ENCODE measurements at places on chromosomes 11 and 22.
A peak's percentile ranks its signal among the peaks of the same experiment; 100 is the strongest.

DNA sequence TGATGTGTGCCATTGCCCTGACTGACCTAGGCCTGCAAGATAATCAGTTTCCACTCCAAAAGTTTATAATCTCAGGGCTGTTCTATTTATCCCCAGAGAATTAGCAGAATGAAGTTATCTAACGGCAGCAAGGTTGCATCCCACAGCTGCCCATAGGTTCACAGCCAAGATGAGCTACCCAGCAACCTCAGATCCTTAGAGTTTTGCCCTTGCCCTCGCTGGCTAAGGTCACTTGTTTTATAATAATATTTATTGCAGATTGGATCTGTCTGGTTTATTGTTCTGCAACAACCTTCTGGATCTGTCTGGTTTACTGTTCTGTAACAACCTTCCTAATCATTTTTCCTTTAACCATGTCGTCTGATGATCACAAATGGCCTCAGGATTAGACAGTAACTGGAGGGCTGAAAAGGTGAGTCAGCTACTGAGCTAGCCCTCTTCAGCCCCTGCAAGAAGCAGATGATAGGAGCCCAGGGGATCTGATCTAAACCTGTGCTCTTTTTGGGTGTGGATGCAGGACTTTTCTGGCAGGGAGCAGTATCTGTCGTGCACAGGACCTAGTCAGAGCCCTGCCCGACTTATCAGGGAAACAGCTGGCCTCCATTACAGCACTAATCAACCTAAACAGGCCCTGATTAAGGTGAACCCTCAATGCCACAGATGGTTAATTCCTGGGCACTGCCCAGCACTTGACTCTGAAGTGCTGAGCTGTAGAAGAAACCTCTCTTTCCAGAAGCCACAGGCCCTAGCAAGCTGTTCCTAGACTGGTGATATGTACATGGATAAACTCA, 642.9 kb upstream of the KIRREL3 start:
- DNase-seq = no peak

DNA sequence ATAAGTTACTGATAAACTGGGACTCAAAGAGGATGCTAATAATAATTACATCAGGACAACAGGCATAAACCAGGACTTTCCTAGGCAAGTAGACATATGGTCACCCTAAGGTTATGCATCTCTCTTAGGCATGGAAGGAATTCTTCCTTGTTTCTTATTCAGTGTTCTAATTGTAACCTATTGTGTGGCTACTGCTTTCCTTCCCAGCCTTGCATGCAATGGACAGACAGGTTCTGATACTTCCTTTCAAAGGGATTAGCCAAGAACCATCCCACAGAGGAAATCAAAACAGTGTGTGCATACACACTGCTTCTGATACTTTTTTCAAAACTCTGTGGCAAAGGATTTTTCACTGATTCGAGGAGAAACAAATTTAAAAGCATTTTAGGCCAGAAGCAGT, 48.3 kb downstream of the RRAS2 start:
- no peak for DNase-seq

DNA sequence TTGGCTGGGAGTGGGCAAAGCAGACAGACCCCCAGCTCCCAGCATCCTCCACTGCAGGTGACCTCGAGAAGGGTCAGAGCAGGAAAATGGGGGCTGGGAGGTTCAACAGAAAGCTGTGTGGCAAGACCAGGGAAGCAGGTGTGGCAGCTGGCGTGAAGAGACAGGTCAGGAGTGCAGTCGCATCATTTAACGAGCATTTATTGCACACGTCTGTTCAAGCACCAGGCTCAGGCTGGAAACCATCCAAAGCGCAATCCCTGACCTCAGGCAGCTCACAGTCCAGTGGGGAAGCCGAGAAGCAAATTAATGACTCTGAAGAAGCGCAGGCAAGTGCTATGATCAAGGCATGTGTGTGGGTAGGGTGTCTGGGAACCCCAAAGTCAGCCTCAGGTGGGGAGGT, 7.4 kb downstream of the SLC25A45 start:
- peak; percentile 18 for DNase-seq

- peak; percentile 49 for DNase-seq
Observed at GRCh38 chr11:26572770-26573402, 823 bp upstream of the MUC15 start.

DNA sequence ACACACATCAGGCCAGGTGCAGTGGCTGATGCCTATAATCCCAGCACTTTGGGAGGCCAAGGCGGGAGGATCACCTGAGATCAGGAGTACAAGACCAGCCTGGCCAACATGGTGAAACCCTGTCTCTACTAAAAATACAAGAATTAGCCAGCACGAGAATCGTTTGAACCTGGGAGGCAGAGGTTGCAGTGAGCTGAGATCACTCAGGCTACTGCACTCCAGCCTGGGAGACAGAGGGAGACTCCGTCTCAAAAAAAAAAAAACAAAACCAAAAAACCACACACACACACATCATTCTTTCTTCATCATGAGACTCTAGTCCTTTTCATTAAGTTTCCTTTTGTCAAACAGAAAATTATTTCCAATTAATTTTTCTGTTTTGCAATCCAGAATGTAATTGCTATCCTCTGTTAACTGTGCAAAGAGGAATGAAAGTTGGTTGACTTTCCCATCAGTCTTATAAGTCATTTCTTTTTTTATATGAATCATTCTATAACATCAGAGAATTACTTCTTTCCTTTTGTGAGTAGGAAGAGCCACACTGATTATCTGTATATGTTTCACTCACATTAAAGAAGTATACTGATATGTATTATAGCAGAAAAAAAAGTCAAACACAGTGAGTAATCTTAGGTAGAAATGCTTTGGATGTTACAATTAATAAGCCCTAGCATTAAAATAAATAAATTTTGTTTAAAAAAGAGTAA, 52.2 kb downstream of the HORMAD2 start:
- DNase-seq = no peak

GRCh38 chr11:27933992-27934829, 173.7 kb downstream of the KIF18A start:
- DNase-seq = no peak

- DNase-seq = no peak
Observed at GRCh38 chr11:128040603-128041002, 546.8 kb downstream of the ETS1 start.

- no peak for DNase-seq
Observed at GRCh38 chr11:15901054-15901453, 455.3 kb downstream of the SOX6 start.

DNA sequence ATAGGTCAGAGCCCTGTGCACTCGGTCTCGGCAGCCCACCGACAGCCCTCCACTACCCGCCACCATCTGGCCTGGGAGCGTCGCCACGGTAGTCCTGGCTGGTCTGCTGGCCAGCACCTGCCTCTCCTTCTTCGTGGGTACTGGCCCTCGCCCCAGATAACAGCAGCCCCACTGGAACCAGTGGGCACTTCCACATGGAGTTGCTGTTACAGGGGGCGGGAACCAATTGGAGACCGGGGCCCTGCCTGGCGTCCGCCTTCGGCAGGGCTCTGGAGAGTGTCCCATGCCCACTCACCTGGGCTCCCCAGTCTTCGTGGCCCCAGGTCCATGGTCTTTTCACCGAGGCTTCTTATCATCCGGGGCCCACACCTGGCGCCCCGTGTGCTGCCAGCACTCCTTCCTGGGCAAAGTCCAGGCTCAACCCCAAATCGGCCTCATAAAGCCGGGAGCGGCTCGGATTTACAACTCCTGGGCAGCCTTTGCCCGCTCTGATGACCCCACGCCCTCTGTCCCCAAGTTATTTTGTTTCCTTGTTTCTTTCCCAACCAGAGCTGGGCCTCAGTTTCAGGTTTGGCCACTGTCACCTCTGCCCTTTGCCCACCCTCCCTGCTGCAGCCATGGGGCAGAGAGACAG, 12.9 kb upstream of the EHD1 start:
- DNase-seq = no peak

- DNase-seq = no peak
Observed at GRCh38 chr22:45207981-45208664, 32.6 kb downstream of the KIAA0930 start.

GRCh38 chr22:32352681-32353080, 5.0 kb upstream of the RFPL3 start:
- no peak for DNase-seq

DNA sequence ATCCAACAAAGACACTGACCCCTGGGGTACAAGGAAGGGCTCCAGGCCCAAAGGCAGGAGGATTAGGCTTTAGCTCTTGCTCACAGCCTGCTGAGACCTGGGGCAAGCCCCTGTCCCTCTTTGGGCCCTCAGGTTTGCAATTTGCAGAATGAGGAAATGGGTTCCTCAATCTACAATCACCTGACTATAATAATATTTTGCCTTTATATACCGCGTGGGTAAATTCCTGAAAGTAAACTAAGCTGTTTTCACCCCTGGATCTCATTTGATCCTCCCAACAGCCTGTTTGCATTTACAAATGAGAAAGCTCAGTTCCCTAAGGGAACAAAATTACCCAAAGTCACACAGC, 797 bp downstream of the STARD10 start:
- DNase-seq = no peak

- no peak for DNase-seq
Observed at GRCh38 chr11:116517077-116517476, 255.7 kb downstream of the BUD13 start.

GRCh38 chr11:95697614-95698408, 91.8 kb downstream of the FAM76B start:
- no peak for DNase-seq

- DNase-seq = no peak
Observed at GRCh38 chr11:14529951-14530350, 9.8 kb upstream of the PSMA1 start.

DNA sequence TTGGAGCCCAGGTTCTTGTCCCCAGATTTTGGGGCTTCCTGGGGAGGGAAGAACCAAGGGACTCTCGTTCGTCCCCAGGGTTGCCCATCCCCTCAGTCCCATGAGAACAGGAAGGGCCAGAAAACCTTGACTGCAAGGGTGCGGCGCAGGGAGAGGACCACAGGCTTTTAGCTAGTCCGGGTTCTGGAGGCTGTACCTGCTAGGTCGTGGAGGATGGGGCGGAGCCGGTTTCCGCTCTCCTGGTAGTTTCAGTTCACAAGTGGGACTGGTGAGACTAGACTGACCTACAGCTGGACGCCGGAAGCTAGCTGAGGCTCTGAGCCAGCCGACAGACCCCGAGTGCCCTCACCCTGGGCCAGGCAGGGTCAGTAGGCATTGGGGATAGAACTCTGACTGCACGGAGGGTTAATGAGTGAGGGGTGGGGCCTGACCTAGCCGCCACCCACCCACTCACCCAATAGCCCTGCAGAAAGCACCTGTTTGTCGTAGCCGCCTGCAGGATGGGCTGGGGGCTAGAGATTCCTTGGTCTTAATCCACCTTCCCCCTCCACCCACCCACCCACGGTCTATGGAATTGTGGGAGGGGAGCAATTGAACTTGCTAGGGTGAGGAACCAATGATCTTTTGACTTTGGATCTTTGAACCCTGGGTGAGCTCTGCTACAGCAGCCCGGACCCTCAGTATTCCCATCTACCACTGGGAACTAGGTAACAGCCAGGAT, 1.5 kb downstream of the MAFF start:
- DNase-seq = no peak

GRCh38 chr11:117449111-117449693, 121.5 kb downstream of the CEP164 start:
- no peak for DNase-seq

DNA sequence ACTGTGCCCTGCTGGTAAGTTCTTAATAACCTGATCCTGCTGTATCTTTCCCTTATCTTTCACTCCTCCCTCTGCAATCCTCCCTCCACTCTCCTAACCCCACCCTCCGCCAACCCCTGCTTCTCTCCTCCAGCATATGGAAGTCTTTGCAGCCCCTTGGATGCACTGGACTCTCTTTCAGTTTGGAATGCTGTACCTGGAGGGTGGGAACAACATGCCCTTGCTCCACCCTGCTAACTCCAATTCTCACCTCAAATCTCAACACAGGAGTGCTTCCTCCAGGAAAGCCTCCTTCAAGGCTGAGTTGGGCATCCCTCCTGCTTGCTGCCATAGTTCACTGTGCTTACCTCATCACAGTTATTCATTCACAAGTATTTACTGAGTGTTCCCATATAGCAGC, 52.8 kb upstream of the LDLRAD3 start:
- no peak for DNase-seq

GRCh38 chr11:126160345-126161022, 51.0 kb downstream of the RPUSD4 start:
- no peak for DNase-seq

DNA sequence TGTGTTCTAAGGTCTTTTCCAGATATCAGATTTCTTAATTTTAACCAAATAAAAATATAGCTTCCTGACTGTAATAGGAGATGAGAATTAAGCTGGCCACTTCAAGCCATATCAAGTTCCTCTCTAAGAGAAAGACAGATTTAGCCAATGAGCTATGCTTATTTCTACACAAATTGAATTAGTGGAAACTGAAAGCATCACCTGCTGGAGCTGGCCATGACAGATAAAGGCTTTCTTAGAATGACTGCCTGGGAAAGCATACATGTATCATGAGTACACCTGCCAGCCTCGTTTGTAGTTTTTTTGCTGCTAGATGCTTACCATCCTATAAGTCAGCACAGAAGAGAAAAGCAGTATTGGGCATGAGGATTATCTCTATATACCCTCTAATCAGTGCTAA, 53.5 kb upstream of the DBX1 start:
- DNase-seq = no peak

GRCh38 chr11:84384731-84385130, 1098.6 kb upstream of the CCDC90B start:
- peak; percentile 42 for DNase-seq

GRCh38 chr11:60169264-60169915, 13.5 kb downstream of the MS4A6A start:
- DNase-seq = peak; percentile 18

GRCh38 chr22:43004362-43005035, 10.4 kb downstream of the PACSIN2 start:
- no peak for DNase-seq

DNA sequence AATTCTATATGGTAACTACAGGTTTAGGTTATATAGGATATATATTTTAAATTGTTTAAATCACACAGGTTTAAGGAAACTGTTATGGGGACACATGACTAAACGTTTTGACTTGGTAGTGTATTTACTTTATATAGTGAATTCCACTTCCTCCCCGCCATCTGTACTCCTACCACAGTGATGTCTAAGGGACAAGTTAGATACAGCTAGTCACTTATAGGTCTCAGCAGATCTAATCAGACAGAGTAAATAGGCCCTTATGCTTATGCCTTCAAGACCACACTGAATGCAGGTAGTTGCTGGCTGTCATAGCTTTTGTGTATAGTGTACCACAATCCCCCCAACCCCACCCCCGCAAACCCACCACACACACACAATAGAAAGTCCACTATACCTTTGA, 8.2 kb downstream of the SESN3 start:
- no peak for DNase-seq

- peak; percentile 14 for DNase-seq
Observed at GRCh38 chr22:49767355-49768062, 60.2 kb downstream of the BRD1 start.

DNA sequence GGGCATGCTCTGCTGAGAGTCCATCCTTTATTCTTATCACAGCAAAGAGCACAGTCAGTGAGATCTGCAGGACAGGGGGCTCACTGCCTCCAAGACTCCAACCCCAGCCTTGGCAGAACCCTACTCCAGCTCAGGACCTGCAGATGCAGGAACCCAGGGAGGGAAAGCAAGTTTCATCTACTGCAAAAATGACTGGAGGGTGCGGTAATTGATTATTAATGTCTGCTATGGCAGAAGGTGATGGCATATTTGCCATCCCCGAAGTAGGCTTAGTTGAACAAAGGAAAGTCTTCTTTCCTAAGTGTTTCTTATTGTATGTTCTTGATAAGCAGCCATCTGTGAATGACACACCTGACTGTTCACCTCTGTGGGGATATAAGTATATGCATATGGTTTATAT, 9.2 kb downstream of the SCUBE1 start:
- no peak for DNase-seq

GRCh38 chr11:10139656-10140055, 154.4 kb downstream of the SBF2 start:
- DNase-seq = peak; percentile 52
